A549 treated with AZD2906 at 1 μM for 4 hours (cell line): ENCODE measurements at places on chromosomes 6 and 20. TPM values are rescaled to one million over a fixed set of nuclear protein-coding genes. Genes with fewer than 3 reads are reported as not detected.

POM121L2 gene
- not detected in 5 replicates for total RNA-seq

PDRG1 gene
- total RNA-seq: 28.2 to 32.8 TPM (median 28.8 TPM) in 5 replicates

GTSF1L gene
- not detected in 5 replicates for total RNA-seq

CRIP3 gene
- total RNA-seq: 0.27 to 0.62 TPM (median 0.37 TPM) in 5 replicates

TCFL5 gene
- 3.5 to 4.3 TPM (median 3.7 TPM) in 5 replicates for total RNA-seq

GDAP1L1 gene
- total RNA-seq: 0.09 TPM in 1 of 5 replicates, not detected in the others

CDS2 gene
- total RNA-seq: 48.1 to 63.1 TPM (median 56.7 TPM) in 5 replicates

MUC22 gene
- 0.01 to 0.03 TPM (median 0.02 TPM) in 5 replicates for total RNA-seq

CGA gene
- 0.34 to 0.58 TPM (median 0.37 TPM) in 5 replicates for total RNA-seq

PIGU gene
- 24.7 to 28.4 TPM (median 27.8 TPM) in 5 replicates for total RNA-seq

ZNF343 gene
- 12.0 to 18.3 TPM (median 13.1 TPM) in 5 replicates for total RNA-seq

GFRAL gene
- total RNA-seq: not detected in 5 replicates

GABRR1 gene
- not detected in 5 replicates for total RNA-seq

GNMT gene
- 0.06 to 0.16 TPM (median 0.10 TPM) in 4 of 5 replicates, not detected in the other for total RNA-seq

COQ3 gene
- total RNA-seq: 9.5 to 10.5 TPM (median 9.9 TPM) in 5 replicates

APCDD1L gene
- total RNA-seq: 0.03 to 0.20 TPM (median 0.06 TPM) in 5 replicates

GGTLC1 gene
- 0.09 to 0.10 TPM (median 0.10 TPM) in 3 of 5 replicates, not detected in the others for total RNA-seq

CCDC167 gene
- total RNA-seq: 43.0 to 49.0 TPM (median 46.3 TPM) in 5 replicates

BNIP5 gene
- 0.02 to 0.05 TPM (median 0.02 TPM) in 4 of 5 replicates, not detected in the other for total RNA-seq

SIM1 gene
- not detected in 5 replicates for total RNA-seq

SAPCD1 gene
- 1.6 to 4.2 TPM (median 3.1 TPM) in 5 replicates for total RNA-seq

HEY2 gene
- 0.03 to 0.10 TPM (median 0.05 TPM) in 4 of 5 replicates, not detected in the other for total RNA-seq

ANKRD6 gene
- 1.2 to 2.5 TPM (median 1.6 TPM) in 5 replicates for total RNA-seq

SMIM8 gene
- total RNA-seq: 1.9 to 3.9 TPM (median 3.1 TPM) in 5 replicates

TCF15 gene
- total RNA-seq: not detected in 5 replicates

SOBP gene
- total RNA-seq: 0.60 to 0.93 TPM (median 0.66 TPM) in 5 replicates

SRMS gene
- 0.06 to 0.25 TPM (median 0.09 TPM) in 5 replicates for total RNA-seq

ARG1 gene
- total RNA-seq: not detected in 5 replicates

C20orf144 gene
- total RNA-seq: 0.08 to 0.13 TPM (median 0.11 TPM) in 3 of 5 replicates, not detected in the others

SUMO4 gene
- 0.06 to 0.11 TPM in 2 of 5 replicates, not detected in the others for total RNA-seq

MEI4 gene
- not detected in 5 replicates for total RNA-seq

BMP6 gene
- total RNA-seq: 14.2 to 19.0 TPM (median 18.0 TPM) in 5 replicates

DSP gene
- total RNA-seq: 33.0 to 56.4 TPM (median 40.4 TPM) in 5 replicates

ELOVL4 gene
- 1.4 to 1.7 TPM (median 1.6 TPM) in 5 replicates for total RNA-seq

BMP5 gene
- not detected in 5 replicates for total RNA-seq

UBD gene
- 0.41 to 1.00 TPM (median 0.54 TPM) in 5 replicates for total RNA-seq

GPSM3 gene
- 0.34 to 0.40 TPM (median 0.35 TPM) in 5 replicates for total RNA-seq

PCIF1 gene
- total RNA-seq: 28.6 to 37.2 TPM (median 33.6 TPM) in 5 replicates

TENT5A gene
- 1.00 to 1.4 TPM (median 1.1 TPM) in 5 replicates for total RNA-seq

PRRT1 gene
- total RNA-seq: 0.47 to 0.82 TPM (median 0.61 TPM) in 5 replicates

WFDC12 gene
- not detected in 5 replicates for total RNA-seq

CLVS2 gene
- total RNA-seq: 0.13 to 0.23 TPM (median 0.18 TPM) in 5 replicates

ARHGAP40 gene
- total RNA-seq: 0.05 to 0.09 TPM in 2 of 5 replicates, not detected in the others

PROKR2 gene
- not detected in 5 replicates for total RNA-seq
